ENCODE measurements at places on chromosomes 12 and 14.

- DNase-seq: no peak
Measured at GRCh38 chr12:43551279-43551970, 578 bp downstream of the ADAMTS20 start.

DNA sequence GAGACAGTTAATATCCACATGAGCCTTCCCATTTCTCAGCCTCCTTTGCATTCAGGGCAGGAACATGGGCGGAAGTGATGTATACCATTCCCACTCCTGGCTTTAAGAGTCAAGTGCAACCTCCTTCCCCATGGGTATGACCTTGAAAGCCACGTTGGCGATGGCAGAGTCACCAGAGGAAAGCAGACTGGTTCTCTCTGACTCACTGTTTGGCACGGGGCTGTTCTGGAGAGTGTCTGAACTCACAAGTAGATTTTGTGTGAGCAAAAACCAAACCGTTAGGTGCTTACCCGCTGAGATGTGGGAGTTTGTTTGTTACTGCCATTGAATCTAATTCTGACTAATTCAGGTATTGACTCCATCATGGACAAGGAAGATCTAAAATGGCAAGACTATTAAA is 36.7 kb upstream of the PZP start:
- no peak for DNase-seq

DNA sequence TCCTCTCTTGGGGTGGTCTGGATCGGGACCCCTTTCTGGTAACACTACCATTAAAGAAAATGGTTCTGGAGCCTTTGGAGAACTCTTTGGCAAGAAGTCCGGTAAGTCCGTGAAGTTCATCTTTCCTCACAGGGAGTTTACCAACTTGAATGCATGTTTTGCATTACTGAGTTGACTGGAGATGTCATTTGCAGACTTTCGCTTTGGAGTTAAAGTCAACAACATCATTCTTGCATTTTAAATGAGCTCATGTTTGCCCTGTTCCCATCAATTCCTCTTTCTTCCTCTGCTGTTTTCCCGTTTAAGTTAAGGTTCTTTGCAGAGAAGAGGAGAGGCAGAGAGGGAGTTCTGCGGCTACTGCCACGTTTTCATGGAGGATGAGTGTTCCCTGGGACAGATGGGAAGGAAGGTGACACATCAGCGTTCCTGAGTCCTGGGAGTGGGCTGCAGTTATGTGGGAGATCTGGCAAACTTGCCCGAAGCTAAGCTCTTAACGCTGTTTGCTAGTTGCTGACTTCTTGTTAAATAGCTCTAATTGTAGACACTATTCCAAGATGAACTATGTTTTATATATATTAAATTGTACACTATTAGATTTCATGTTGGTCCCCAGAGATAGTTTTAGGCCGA is 18.8 kb upstream of the PRICKLE1 start:
- no peak for DNase-seq

- no peak for DNase-seq
Measured at GRCh38 chr14:49173765-49174373, 412.3 kb downstream of the RPS29 start.

DNA sequence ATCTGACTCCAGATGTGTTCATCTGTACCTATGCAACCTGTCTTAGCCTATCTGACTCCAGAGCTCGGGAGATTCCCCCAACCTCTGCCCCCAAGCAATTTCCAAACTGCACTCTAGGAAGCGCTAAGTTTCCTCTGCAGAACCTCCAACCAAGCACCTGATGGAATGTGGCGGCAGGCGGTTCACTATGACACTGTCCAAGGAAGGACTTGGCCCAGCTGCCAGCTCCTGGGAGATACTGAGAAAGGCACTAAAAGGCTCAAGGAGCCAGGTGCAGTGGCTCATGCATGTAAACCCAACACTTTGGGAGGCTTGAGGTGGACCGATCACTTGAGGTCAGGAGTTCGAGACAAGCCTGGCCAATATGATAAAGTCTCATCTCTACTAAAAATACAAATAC is 244.0 kb downstream of the BCL11B start:
- no peak for DNase-seq

DNA sequence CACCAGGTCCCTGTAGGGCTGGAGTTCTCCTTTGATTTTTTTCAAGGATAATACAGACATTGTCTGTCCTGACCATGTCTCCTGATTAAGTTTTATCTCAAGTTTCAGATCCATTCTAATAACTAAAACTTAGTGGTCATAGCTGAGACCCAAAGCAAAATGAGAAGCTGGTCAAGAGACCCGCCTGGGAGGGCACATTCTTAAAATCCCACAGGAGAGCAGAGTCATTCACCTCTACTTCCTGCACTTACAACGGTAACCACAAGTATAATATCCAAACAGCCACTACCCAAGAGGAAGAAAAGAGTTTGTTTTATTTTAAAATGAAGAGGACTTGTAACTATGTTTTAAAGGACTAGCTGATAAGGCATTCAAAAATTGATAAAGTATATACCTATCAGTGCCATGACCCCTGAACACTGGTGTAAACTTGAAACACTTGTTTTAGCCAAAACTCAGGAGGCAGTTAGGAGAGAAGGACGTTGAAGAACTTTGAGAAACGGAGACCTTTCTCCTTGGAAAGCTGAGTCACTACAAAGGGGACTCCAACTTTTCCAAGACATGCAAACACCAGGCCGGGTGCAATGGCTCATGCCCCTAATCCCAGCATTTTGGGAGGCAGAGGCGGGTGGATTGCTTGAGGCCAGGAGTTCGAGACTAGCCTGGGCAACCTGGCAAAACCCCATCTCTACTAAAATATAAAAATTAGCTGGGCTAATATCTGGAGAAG is 478.2 kb downstream of the GLT1D1 start:
- DNase-seq: no peak

DNA sequence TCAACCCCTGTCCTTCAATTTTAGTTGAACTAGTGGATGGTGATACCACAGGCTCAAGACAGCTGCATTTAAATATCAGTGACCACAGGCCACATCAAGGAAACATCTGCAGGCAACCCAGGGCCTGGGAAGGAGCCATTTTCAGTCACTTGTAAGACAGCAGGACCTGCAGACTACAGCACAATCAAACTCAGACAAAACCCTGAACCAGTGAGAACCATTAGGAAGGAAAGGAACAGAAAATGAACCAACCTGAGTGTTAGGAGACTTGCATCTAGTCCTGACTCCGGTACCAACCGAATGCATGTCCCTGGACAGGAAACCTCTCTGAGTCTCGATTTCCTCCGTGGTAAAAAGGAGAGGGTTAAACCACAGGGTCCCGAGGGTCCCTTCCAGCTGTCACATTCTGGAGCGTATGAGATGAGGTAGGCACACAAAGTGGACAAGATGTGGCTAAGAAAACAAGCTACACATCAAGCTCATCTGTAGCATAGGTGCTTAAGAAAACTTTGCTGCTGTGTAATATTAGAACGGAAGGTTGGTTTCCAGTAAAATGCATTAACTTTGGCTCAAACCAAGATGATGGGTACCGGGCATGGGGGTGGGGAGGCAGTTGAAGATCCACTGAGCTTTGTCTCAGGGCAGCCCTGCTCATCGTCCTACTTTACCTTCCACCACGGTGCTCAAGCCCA is 1.6 kb upstream of the CDKN1B start:
- DNase-seq: no peak

DNA sequence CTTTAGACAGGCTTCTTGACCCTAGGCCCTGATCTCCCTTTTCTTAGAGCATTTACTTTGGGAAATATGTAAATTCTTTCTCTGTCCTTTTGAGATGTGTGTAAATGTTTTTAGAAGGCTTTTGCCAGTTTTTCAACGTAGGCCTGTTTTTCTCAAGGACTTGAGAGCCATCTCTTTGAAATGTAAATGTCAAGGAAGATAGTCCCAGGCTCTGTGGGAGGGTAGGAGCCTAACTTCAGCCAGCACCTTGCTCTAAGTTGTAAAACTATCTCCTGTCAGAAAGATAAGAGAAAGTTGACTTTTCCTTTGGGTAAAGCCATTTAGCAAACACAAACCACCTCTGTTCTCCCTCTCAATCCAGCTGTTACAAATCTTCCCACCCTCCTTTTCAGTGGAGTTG is 219.8 kb downstream of the RPS29 start:
- DNase-seq: no peak

- DNase-seq: no peak
Measured at GRCh38 chr12:58241099-58241498, 299.7 kb downstream of the ATP23 start.

GRCh38 chr14:104184506-104184905 is 46.1 kb downstream of the KIF26A start:
- DNase-seq: no peak

DNA sequence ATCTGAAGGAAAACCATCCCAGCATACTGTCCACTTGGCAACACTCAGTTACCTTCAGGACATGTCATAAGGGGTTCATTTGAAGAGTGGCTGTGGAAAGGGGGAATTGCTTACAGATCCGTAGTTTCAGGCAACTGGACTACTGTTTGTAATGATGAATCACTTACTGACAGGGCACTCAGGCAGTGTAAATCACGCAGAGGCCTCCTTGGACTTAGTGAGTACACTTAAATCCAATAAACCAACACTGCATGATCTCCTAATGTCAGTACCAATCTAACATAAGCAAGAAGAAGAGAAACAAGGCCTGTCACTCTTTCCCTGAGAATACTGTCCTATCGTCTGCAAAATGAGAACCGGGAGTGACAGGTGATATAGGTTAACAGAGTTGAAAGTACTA is 104.8 kb downstream of the TRAFD1 start:
- no peak for DNase-seq

- DNase-seq: no peak
Measured at GRCh38 chr12:65324551-65324950, 46.1 kb downstream of the MSRB3 start.

- DNase-seq: no peak
Measured at GRCh38 chr12:122861587-122861970, 26.3 kb downstream of the HIP1R start.

- no peak for DNase-seq
Measured at GRCh38 chr12:16726879-16727278, 120.9 kb upstream of the LMO3 start.

DNA sequence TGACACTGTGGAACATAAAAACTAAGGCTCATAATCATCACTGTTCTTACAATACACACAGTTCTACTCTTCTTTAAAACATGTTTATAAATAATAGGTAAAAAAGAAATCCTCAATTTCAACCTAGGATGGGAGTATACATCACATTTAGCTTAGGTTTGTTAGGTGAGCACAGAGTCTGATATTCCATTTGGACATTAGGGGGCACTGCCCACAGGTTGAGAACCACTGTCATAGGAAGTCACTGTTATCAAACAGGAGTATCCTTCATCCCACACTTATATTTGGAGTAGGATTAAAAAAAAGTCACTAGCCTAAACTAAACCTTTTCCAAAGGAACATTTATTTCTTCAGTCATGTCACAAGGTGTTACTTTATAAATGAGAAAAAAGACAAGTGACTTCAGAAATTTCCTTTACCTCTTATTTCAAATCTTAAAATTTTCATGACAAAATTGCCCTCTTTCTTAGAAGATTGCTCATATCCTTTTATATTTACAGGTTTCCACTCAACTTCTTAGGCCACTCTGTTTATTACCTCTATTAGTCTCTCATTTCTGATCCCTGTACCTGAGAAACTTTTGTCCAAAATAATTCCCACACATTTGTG is 240.6 kb downstream of the CPNE8 start:
- no peak for DNase-seq

GRCh38 chr14:95711476-95712176 is 2.3 kb downstream of the TCL1A start:
- DNase-seq: no peak

GRCh38 chr14:91946622-91947474 is 646 bp downstream of the FBLN5 start:
- DNase-seq: no peak

DNA sequence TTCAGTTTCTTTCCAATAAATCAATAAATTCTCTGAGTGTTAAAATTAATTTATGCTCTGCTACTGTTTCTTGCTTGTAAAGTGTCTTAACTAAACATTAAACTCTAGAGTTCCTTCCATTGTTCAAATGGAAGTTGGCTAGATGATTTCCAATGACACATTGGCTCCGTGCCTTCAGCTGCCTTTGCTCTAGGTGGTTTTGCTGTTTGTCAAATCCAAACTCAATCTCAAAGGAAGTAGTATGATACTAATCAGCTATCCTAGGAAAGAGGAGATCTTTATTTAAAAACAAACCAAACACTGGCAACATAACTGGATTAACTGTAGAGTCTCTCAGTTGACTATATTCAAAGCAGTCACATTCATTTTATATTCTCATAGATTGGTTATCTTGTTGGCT is 356.4 kb downstream of the FOXG1 start:
- DNase-seq: no peak

DNA sequence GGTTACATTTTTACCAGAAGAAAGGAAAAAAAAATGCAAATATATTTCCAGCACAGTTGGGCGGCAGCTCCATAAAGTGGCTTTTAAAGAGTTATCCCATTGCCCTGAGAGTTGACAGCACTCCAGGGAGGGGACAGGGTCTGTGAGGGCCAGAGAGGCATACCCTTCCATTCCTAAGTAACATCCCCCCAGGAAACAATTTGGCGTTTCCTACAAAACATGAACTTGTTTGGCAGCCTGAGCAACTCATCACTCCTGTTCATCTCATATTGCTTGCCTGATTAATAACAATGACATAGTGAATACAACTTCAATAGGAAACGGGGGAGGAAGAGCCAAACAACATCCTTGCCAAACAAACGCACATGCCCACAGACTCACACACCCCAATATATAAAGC is 23.3 kb downstream of the TC2N start:
- no peak for DNase-seq

DNA sequence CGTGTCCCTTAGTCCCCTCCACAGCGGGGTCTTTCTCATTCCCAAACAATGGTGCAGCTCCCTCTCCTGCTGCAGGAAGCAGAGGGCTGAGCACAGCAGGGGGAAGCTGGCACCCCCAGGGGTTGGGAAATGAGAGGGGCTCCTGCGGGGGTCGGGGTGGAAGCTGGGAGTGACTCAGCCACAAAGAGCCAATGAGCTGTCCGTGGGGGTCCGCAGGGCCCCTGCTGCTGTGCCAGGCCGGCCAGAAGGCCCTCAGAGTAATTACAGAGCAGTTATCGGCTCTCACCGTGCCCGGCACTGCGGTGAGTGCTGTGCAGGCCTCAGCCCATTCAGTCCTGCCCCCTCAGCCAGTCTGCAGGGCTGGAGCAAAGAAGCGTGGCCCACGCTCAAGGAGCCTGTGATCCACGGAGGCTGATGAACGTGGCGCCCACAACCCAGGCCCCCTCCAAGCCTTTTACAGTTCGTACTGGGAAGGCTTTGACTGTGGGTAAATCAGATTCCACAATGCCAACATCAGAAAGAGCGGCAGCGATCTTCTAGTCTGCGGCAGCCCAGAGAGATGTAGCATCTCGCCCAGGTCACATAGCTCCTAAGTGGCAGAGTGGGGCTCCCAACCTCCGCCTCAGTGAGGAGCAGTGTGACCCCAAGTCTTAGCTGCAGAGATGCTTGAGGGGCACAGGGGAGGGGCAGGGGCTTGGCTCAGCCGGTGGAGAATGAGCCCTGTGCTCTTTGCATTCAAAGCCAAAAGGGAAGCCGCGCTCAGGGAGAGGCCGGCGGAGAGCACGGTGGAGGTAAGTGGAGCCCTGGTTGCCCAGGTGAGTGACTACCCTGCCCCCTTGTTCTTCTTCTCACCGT is 43.4 kb downstream of the SLC6A12 start:
- DNase-seq: no peak

- no peak for DNase-seq
Measured at GRCh38 chr14:102910442-102910841, 12.0 kb upstream of the AMN start.

Data from NCI-H524 treated with DMSO at 0.1 percent for 48 hours (cell line).